CD4-positive, alpha-beta T cell (primary cell): ENCODE measurements at places on chromosomes 16 and 17. TPM values are rescaled to one million over a fixed set of nuclear protein-coding genes. Genes with fewer than 3 reads are reported as not detected.

DNA sequence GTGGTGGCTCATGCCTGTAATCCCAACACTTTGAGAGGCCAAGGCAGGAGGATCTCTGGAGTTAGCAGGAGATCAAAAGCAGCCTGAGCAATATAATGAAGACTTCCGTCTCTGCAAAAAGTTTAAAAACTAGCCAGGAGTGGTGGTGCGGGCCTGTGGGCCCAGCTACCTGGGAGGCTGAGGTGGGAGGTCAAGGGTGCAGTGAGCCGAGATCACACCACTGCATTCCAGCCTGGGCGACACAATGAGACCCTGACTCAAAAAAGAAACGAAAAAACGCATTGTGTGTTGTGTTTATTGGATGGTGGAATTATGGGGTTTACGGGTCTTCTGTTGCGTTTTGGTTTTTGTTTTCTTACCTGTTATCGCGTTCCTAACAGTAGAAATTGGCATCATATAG lies 863 bp upstream of the DDX19A start:
- DNase-seq: no peak
- no peaks in the 10 kb centered on the region for H3K27me3 ChIP-seq
- H3K27ac ChIP-seq: peak overlapping the region; percentile 98
- peaks cover 14% of the 10 kb centered on the region for H3K36me3 ChIP-seq
- peaks cover 36% of the 10 kb centered on the region for H3K4me1 ChIP-seq

- DNase-seq: no peak
- H3K27me3 ChIP-seq: no peaks in the 10 kb centered on the region
- H3K4me3 ChIP-seq: no peak overlapping the region
- no peaks in the 10 kb centered on the region for H3K36me3 ChIP-seq
Observed at GRCh38 chr16:78195797-78196196, 96.3 kb downstream of the WWOX start.

DNA sequence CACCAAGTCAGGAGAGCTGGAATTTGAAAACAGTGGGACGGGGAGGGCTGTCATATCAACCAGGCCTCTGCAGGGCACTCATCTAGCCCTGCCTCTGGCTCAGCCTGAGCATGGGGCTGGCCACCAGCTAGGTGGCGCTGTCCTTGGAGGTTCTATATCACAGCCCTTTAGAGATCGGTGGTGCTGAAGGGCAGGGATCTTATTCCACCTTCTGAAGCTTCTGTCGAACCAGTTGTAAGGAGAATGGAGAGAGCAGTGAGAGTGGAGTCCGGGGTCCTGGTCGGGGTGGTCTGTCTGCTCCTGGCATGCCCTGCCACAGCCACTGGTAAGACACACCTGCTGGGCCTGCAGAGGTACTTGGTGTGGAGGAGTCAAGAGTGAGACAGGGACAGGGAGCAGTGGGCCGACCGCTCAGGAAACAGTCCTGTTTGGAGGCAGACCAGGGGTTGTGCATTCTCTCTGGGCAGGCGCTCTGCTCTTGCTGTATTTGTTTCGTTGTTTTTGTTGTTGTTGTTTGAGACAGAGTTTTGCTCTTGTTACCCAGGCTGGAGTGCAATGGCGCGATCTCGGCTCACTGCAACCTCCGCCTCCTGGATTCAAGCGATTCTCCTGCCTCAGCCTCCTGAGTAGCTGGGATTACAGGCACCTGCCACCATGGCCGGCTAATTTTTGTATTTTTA lies at the start of gene CES3:
CES3 (plus strand) TSS at position 202 of the 680 bp plus-strand sequence; CDS start at position 244, 42 bp downstream.
- DNase-seq: no peak
- H3K4me1 ChIP-seq: peaks cover 4% of the 10 kb centered on the region
- no peaks in the 10 kb centered on the region for H3K27me3 ChIP-seq
- H3K4me3 ChIP-seq: no peak within 1 kb of the TSS

- H3K36me3 ChIP-seq: no peaks in the 10 kb centered on the region
- H3K27ac ChIP-seq: no peak overlapping the region
- peaks cover 34% of the 10 kb centered on the region for H3K4me1 ChIP-seq
- peak; percentile 7 for DNase-seq
- H3K27me3 ChIP-seq: peaks cover 11% of the 10 kb centered on the region
- no peak overlapping the region for H3K4me3 ChIP-seq
Observed at GRCh38 chr16:89576153-89577054, 846 bp downstream of the CPNE7 start.

DNA sequence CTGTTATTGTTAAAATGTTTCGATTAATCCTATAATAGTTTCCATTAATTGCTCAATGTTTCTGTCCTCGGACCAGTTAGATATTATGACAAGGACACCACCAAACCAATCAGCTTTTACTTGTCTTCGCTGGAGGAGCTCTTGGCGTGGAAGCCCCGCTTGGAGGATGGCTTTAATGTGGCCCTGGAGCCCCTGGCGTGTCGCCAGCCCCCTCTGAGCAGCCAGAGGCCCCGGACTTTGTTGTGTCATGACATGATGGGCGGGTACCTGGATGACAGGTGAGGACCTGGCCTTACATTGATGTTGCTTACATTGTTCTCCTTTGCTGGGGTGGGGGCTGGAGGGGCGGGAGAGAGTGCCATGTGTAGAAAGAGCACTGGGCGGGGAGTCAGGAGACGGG lies 3.0 kb downstream of the ENGASE start:
- H3K4me3 ChIP-seq: no peak overlapping the region
- peaks cover 28% of the 10 kb centered on the region for H3K4me1 ChIP-seq
- no peak overlapping the region for H3K27ac ChIP-seq

GRCh38 chr17:74115586-74115985 lies 87.9 kb upstream of the RPL38 start:
- H3K27ac ChIP-seq: no peak overlapping the region
- no peak for DNase-seq
- no peak overlapping the region for H3K4me3 ChIP-seq
- H3K36me3 ChIP-seq: no peaks in the 10 kb centered on the region

DNA sequence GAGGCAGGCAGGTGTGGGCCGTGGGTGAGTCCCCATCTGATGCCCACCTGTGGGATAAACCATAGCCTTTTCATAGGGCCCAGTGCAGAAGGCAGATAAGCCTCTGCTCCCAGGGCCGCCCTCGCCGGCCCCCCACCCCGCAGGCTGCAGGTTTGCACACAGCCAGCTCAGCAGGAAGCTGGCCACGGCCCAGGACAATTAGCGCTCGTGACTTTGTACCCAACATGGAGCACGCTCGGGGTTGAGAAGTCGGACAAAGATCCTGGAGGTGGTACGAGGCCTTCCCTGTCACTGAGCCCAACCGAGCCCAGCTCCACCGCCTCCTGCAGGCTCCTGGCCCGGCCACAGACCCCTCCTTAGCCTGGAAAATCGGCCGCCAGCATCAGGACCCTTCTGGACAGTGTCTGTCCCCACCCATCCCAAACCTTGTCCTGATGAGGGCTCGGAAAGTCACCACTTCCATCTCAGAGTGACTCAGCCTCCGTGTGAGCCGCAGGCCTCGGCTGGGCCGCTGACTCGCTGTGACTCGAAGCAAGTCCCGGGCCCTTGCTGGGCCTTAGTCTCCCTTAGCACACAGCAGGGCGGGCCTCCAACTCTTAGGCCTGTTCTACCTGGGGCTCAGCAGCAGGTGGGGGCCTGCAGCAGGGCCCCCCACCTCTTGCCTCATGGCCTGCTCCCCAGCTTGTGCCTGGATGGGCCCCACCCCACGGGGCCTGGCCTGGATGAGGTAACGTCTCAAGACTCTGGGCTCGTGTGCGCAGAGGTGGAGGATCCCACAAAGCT lies 22.7 kb downstream of the FAM83G start:
- H3K36me3 ChIP-seq: peaks cover 37% of the 10 kb centered on the region
- H3K4me3 ChIP-seq: no peak overlapping the region
- no peak for DNase-seq
- H3K4me1 ChIP-seq: no peaks in the 10 kb centered on the region
- H3K27ac ChIP-seq: no peak overlapping the region
- H3K27me3 ChIP-seq: no peaks in the 10 kb centered on the region

DNA sequence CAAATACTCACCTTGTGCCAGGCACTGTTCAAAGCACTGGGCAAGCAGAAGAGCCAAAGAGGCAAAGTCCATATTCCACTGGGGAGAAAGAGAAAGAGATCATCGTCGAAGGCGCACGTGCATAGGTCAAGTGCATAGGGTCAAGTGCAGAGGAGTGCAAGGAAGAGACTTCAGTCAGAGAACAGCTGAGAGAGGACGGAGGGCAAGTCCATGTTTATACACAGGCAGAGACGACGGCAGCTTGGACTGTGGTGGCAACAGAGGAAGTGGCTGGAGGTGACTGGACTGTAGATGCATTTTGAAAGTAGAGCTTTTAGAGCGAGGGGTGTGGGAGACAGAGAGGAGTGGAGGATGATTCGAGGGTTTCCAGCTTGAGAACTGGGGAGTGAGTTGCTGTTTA lies 74.7 kb upstream of the SDK2 start:
- H3K36me3 ChIP-seq: no peaks in the 10 kb centered on the region
- H3K27me3 ChIP-seq: no peaks in the 10 kb centered on the region
- peaks cover 34% of the 10 kb centered on the region for H3K4me1 ChIP-seq
- DNase-seq: no peak

DNA sequence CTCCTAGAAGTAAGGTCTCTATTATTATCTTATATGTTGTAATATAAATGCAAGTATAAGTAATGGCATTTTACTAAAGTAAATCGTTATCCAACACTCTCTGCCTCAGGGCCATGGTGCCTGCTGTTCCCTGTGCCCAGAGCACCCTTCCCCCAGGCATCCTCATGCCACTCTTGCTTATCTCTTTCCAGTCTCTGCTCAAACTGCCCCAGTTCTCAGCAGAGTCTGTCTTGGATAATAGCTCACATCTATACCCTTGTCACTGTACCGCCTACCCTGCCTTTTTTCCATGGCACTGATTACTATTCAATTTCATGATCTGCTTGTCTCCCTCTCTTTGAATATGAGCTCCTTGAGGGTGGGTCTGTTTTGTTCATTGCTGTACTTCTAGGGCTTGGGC lies 31.7 kb downstream of the CDH1 start:
- H3K27ac ChIP-seq: no peak overlapping the region
- no peaks in the 10 kb centered on the region for H3K27me3 ChIP-seq
- no peaks in the 10 kb centered on the region for H3K4me1 ChIP-seq
- no peaks in the 10 kb centered on the region for H3K36me3 ChIP-seq

- no peak for DNase-seq
- H3K4me1 ChIP-seq: peaks cover 42% of the 10 kb centered on the region
- peaks cover 25% of the 10 kb centered on the region for H3K36me3 ChIP-seq
- no peaks in the 10 kb centered on the region for H3K27me3 ChIP-seq
- H3K4me3 ChIP-seq: peak overlapping the region; percentile 75
Observed at GRCh38 chr16:11852092-11852809, 909 bp upstream of the RSL1D1 start.

GRCh38 chr17:9062399-9062902 lies 41.1 kb downstream of the NTN1 start:
- no peaks in the 10 kb centered on the region for H3K27me3 ChIP-seq
- no peak overlapping the region for H3K27ac ChIP-seq
- H3K4me1 ChIP-seq: no peaks in the 10 kb centered on the region
- DNase-seq: no peak

DNA sequence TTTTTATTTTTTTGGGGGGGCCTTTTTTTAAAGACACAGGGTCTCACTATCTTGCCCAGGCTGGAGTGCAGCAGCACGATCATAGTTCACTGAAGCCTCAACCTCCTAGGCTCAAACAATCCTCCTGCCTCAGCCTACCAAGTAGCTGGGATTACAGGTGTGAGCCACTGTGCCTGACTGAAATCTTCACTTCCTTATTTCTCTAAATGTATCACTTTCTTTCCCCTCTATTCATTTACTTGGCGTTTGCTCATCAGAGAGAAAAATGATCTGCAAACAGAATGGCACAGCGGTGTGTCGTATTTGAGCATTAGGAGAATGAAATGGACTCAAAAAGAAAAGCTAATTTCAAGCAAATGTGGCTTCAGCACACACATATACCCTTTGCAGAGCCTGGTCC lies 44.3 kb upstream of the CDH5 start:
- DNase-seq: no peak
- no peak overlapping the region for H3K27ac ChIP-seq
- no peaks in the 10 kb centered on the region for H3K36me3 ChIP-seq
- no peaks in the 10 kb centered on the region for H3K4me1 ChIP-seq
- H3K27me3 ChIP-seq: peaks cover 8% of the 10 kb centered on the region

- no peak overlapping the region for H3K27ac ChIP-seq
- no peaks in the 10 kb centered on the region for H3K27me3 ChIP-seq
- peaks cover 1% of the 10 kb centered on the region for H3K4me1 ChIP-seq
- no peak for DNase-seq
- no peak overlapping the region for H3K4me3 ChIP-seq
Observed at GRCh38 chr16:75143941-75144340, 4.4 kb upstream of the ZFP1 start.

GRCh38 chr17:82974136-82974952 lies 105.1 kb upstream of the METRNL start:
- H3K27me3 ChIP-seq: no peaks in the 10 kb centered on the region
- H3K4me3 ChIP-seq: no peak overlapping the region
- DNase-seq: no peak
- no peak overlapping the region for H3K27ac ChIP-seq
- H3K36me3 ChIP-seq: no peaks in the 10 kb centered on the region
- peaks cover 13% of the 10 kb centered on the region for H3K4me1 ChIP-seq

- peaks cover 17% of the 10 kb centered on the region for H3K4me1 ChIP-seq
- no peak overlapping the region for H3K4me3 ChIP-seq
- no peaks in the 10 kb centered on the region for H3K27me3 ChIP-seq
- H3K27ac ChIP-seq: no peak overlapping the region
- H3K36me3 ChIP-seq: no peaks in the 10 kb centered on the region
Observed at GRCh38 chr16:80570106-80570478, 29.3 kb downstream of the DYNLRB2 start.

GRCh38 chr17:72976971-72977770 lies 115.3 kb downstream of the SLC39A11 start:
- H3K27ac ChIP-seq: no peak overlapping the region
- H3K27me3 ChIP-seq: no peaks in the 10 kb centered on the region
- no peak for DNase-seq
- H3K4me3 ChIP-seq: no peak overlapping the region
- H3K4me1 ChIP-seq: peaks cover 11% of the 10 kb centered on the region

DNA sequence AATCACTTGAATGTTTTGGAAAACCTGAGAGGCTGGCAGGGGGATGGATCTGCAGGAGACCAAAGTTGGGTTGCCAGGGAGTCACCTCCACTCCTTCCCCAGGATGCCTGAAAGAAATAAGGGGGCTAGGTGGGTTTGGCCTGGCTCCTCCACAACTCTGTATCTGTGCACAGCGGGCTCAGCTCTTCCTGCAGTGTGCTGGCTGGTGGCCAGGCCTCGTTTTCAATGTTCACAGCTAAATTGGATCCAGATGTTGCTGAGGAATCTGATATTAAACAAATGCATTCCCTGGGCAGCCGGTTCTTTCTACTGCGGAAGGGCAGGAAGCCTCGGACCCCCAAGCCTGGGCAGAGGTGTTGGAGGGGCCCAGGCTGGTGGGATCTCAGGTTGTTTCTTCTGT lies 106.2 kb downstream of the N4BP1 start:
- H3K27ac ChIP-seq: no peak overlapping the region
- H3K4me3 ChIP-seq: no peak overlapping the region
- no peaks in the 10 kb centered on the region for H3K36me3 ChIP-seq
- DNase-seq: no peak
- H3K4me1 ChIP-seq: no peaks in the 10 kb centered on the region
- H3K27me3 ChIP-seq: no peaks in the 10 kb centered on the region

RNF43 gene
- total RNA-seq: 1.9 TPM

TAT gene
- total RNA-seq: not detected

DNAH17 gene
- total RNA-seq: not detected

CES1 gene
- 0.81 TPM for total RNA-seq

ARMC7 gene
- total RNA-seq: 4.8 TPM

HBQ1 gene
- total RNA-seq: not detected
